ENCODE measurements at places on chromosomes 1 and 21. TPM values are rescaled to one million over a fixed set of nuclear protein-coding genes. Genes with fewer than 3 reads are reported as not detected.

The IL22RA1 gene
- 14.5 TPM for total RNA-seq

DNA sequence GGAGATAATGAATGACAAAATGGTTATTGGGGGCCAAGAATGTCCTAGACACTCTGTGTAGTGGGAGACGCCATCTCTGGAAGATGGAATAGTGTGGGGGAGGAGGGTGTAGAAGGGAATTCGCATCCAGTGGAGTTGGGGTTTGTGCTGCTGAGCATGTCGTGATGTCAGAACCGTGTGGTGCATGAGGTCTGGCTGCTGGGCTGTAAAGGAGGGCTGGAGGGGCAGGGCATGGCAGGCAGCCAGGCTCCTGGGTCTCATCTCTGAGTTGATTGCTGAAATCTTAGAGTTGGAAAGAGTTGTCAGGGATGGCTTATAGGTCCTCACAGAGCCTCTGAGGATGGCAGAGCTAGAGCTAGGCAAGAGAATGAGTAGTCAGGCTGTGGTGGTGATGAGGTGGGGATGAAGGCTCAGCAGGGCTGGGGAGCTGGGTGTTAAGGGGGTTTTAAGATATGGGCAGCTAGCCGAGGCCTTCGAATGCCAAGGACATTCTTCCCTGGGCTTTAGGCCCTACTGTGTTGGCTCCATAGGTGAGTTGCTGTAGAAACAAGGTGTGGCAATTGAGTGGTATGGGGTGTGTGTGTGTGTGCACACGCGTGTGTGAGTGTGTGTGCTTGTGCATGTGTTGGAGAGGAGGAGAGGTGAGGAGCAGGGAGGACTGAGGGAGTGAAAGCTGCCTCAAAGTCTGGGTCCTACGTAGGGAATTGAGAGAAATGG, 1.9 kb downstream of the PPFIA4 start:
- DNase-seq = no peak

DNA sequence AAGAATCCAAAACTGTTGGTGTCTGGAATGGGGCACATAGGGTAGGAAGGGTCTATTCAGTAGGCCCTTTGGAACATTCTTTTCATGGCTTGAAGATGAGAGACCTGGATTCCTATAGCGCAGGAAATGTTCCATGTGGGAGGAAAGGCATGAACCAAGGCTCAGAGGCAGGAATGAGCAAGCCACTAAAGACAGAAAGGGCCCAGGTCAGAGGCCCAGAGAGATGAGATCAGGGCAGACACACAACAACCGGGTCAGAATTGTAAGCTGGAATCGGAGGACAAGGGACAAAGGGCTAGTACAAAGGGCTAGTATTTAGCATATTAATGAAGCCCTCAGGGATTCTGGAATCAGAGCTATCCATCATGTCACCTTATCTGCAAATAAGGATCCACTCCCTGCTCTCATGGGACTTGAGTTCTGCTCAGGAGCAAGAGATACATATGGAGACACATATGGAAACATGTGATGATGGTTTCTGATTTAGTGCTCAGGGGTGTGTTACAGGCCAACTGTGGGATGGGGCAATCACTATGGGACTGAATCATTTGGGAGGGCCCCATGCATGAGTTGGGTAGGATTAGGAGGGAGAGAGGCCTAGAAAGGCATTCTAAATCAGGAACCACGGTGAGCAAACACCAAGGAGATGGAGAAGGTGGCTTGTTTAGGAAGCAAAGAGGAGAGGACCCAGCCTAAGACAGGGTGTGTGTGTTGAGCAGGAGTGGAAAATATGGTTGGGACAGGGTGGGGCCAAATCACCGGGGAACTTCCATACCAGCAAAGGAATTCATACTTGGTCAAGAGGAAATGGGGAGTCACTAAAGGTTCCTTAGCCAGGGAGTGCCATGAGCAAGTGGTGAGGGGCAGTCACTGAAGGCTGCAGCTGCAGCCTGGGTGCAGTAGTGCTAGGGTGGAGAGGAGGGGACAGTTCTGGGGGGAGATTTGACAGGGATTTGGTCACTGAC, 8.6 kb downstream of the NECTIN4 start:
- no peak for DNase-seq

DNA sequence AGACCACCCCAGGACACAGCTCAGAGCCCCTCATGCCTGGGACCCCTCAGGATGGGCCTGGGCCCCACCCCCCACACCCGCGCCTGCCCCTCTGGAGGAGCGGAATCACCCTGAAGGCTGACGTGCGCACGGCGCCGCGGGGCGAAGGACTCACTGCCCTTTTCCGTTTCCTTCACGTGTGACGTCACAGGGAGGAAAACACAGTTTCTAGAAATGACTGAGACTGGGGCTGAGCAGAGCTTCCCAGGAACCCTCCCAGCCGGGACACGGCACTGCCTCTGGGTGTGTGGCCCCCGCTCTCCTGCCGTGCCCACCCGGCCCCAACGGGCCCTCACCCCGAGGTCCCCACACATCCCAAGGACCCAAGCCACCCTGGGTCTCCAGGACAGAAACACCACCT, 5.4 kb upstream of the TNFRSF4 start:
- no peak for DNase-seq

DNA sequence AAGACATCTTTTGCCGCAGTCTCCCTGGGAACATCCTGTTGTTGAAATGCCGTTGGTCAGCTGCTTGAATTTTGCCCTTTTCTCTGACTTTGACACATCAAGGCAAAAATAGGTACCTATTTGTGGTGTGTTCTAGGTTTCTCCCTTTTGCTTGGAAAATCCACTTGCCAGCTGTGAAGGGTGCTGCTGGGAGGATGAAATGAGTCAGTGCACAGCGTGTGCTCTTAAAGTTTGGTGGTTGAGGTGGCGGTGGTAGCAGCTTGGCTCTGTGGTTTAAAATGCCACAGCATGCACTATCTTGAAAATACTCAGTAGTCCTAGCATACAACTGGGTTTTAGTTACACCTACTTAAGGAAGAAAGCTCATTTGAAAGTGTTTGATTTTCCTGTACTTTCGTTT, 183.8 kb downstream of the DHRS3 start:
- DNase-seq = no peak

Measured in esophagus squamous epithelium (tissue), 5 donors.